Cardiac muscle cell (in vitro differentiated cells and primary cell): ENCODE measurements at places on chromosomes 13 and 19. TPM values are rescaled to one million over a fixed set of nuclear protein-coding genes. Genes with fewer than 3 reads are reported as not detected.

GRCh38 chr19:704447-704741 is 4.3 kb upstream of the PALM start:
- H3K4me1 ChIP-seq = no peaks in the 10 kb centered on the region
- no peak overlapping the region for H3K27ac ChIP-seq
- H3K36me3 ChIP-seq = no peaks in the 10 kb centered on the region

DNAAF3 gene
- total RNA-seq = 3.2 and 3.5 TPM in 2 replicates

PCSK4 gene
- 11.2 and 28.6 TPM in 2 replicates for total RNA-seq

PNMA8A gene
- 67.8 and 71.7 TPM in 2 replicates for total RNA-seq

DNA sequence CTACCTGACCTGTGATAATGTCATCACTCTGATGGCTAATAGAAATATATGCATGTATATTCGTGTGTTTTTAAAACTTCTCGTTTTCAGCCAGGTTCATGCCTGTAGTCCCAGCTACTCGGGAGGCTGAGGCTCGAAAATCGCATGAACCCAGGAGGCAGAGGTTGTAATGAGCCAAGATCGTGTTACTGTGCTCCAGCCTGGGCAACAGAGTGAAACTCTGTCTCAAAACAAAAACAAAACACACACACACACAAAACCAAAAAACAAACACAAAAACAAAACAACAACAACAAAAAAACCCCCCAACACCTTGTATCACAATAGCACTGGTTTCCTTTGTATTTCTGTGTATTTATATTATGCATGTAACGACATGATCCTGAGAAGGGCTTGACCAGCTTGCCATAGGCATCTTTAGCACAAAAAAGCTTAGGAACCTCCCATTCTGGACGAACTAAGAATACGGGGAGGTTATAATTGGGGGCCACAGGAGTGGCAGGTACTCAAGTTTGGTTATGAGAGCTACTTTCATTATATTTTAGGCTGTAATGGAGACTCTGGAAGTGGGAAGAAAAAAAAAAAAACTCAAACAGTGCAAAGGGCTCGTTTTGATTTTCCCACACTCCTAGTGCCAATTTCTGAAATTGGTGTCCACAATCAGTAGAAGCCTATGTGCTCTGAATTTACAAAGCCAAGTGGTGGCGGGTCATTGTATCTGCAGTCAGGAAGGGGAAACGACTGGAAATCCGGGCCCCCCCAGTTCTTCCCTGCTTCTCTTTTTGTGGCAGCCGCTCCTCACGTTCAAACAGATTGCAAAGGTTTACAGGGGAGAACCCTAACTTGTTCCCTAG is 1.2 kb upstream of the ACP7 start:
- DNase-seq = no peak
- no peaks in the 10 kb centered on the region for H3K4me1 ChIP-seq
- H3K27me3 ChIP-seq = peaks cover 98% of the 10 kb centered on the region
- H3K27ac ChIP-seq = no peak overlapping the region
- no peaks in the 10 kb centered on the region for H3K36me3 ChIP-seq

SMIM44 gene
- total RNA-seq = not detected in 2 replicates

- H3K4me1 ChIP-seq = peaks cover 7% of the 10 kb centered on the region
- no peaks in the 10 kb centered on the region for H3K36me3 ChIP-seq
- no peak for DNase-seq
- H3K27ac ChIP-seq = no peak overlapping the region
- H3K4me3 ChIP-seq = peak overlapping the region; percentile 49
Measured at GRCh38 chr19:21586311-21587116, 81.1 kb downstream of the ZNF429 start.

DNA sequence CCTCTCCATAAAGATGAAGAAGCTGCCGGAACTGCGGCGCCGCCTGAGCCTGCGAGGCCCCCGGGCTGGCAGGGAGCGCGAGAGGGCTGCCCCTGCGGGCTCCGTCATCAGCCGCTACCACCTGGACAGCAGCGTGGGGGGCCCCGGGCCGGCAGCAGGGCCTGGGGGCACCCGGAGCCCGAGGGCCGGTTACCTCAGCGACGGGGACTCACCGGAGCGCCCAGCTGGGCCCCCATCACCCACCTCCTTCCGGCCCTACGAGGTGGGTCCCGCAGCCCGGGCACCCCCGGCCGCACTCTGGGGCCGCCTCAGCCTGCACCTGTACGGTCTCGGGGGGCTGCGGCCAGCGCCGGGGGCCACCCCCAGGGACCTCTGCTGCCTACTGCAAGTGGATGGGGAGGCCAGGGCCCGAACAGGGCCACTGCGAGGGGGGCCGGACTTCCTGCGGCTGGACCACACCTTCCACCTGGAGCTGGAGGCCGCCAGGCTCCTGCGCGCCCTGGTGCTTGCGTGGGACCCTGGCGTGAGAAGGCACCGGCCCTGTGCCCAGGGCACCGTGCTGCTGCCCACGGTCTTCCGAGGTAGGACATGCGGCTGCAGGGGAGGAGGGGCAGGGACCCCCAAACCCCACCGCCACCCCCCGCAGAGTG is 2.7 kb downstream of the SYDE1 start:
- DNase-seq = no peak
- H3K4me3 ChIP-seq = no peak overlapping the region
- no peak overlapping the region for H3K27ac ChIP-seq
- H3K4me1 ChIP-seq = peaks cover 6% of the 10 kb centered on the region
- H3K27me3 ChIP-seq = no peaks in the 10 kb centered on the region

DNA sequence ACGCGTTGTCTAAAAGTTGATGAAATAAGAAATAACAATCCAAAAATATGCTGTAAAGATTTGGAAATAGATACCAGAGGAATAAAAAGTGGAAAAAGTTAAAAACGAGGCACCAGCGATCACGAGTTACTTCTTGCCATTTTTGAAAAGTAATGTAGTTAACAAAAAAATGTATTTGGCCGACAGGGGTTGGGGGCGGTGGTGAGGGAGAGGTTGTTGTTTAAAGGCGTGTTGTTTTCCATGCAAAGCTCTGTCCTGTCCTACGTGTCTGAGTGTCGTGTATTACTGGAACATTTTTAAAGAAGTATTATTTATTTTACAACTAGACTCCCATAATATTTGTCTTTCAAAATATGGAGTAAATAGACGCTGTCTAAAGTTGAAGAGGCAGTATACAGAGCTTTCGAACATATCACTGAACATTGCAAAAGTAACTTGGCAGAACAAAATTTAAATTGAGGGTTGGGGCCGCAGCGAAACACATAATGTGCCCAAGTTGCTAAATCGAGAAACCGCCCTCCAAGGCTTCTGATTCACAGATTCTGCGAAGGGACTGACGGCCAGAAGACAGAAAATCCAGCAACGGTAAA is 823 bp downstream of the FBXO17 start:
- no peaks in the 10 kb centered on the region for H3K27me3 ChIP-seq
- H3K4me1 ChIP-seq = peaks cover 15% of the 10 kb centered on the region
- H3K27ac ChIP-seq = no peak overlapping the region
- peak overlapping the region; percentile 63 for H3K4me3 ChIP-seq
- H3K36me3 ChIP-seq = no peaks in the 10 kb centered on the region
